ENCODE measurements at places on chromosomes 5 and 9.
A peak's percentile ranks its signal among the peaks of the same experiment; 100 is the strongest.

- DNase-seq, result no peak
Measured at GRCh38 chr5:103347716-103348423, 89.3 kb downstream of the MACIR start.

GRCh38 chr9:115717298-115717697 is 436.3 kb upstream of the PAPPA start:
- no peak for DNase-seq

- peak; percentile 8 for DNase-seq
Measured at GRCh38 chr5:36240779-36241630, 720 bp downstream of the NADK2 start.

DNA sequence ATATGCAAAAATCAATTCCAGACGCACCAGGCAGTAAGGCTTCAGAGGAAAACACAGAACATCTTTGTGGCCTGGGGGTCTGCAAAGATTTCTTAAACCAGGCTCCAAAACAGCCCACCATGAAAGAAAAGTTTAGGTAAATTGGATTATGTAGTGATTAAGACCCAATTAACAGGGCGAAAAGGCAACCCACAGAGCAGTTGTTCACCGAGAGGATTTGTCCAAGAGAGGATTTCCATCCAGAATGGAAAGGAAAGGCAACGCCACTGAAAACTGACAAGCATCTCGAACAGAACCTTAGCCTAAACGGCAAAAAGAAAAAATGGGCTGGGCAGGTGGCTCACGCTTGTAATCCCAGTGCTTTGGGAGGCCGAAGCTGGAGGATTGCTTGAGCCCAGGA is 37.4 kb downstream of the GLT6D1 start:
- no peak for DNase-seq

DNA sequence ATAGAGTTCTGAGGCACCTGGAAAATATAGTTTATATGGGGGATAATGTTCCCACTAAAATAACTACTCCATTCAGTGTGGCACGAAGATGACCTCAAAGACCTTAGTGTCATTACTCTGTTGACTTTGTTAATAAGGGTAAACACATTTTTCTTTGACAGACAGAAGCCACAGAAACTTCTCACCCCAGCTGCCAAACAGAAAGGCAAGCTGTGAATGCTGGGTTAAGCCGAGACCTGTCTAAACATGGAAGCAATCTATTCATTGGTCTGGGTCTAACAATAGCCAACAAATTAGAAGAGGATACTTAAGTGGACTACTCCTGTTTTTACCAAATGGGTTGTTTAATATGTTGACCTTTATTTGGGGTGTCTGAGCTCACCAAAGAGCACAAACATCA is 171.4 kb downstream of the TLE1 start:
- no peak for DNase-seq

DNA sequence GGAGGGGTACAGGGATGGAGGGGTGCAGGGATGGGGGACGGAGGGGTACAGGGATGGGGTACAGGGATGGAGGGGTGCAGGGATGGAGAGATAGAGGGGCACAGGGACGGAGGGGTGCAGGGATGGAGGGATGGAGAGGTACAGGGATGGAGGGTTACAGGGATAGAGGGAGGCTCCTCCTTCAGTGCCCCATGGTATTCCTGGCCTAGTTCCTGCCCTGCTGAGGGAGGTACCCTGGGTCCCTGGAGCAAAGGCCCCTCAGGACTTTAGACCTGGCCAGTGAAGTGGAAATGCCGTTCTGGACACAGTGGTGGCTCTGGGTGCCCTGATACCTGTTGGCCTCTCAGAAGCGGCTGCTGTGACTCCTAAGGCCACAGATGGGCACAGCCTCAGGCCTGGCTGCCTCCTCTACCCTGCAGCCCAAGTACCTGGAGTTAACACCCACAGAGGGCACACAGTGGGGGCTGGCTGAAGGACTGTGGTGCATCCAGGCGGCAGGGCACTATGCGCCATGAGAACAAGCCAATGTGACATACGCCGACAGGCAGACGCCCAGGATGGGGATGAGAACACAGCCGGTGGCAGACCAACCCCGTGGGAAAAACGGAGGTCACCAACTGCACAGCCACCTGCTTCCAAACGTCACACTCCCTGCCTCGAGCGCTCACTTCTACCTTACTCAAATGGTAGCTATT is 8.4 kb downstream of the PTGES2 start:
- DNase-seq, result no peak

DNA sequence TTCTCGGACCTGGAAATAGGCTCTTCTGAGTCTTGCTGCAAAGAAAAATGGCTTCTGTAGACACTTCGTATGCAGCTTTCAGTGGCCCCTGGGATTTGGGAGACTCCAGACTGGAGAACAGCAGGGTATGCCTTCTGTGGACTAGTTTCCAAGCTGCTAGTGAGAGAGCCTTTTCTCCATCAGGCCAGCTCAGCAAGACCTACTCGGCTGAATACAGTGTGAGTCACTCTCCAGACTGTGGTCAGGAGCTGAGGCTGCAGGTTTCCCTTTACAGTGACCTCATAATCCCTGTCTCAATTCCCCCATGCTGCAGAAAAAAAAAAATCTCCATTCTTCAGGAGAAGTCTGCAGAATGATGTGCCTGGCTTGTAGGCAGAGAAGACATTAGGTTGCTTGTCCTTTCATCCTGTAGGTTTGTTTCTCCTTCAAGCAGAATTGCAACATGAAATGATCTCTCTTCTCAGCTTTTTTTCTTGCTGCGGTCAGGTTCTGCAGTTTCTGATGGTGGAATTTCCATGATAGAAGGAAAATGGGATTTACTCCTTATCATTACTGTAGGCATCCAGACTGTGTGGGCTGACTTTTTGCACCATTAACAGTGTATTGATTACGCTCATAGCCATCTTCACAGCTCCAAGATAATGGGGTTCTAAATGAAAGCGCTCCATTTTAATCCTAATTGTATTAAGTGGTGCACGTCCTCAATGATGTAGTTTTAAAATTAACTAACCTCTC is 78.3 kb upstream of the TNFSF8 start:
- DNase-seq, result no peak

DNA sequence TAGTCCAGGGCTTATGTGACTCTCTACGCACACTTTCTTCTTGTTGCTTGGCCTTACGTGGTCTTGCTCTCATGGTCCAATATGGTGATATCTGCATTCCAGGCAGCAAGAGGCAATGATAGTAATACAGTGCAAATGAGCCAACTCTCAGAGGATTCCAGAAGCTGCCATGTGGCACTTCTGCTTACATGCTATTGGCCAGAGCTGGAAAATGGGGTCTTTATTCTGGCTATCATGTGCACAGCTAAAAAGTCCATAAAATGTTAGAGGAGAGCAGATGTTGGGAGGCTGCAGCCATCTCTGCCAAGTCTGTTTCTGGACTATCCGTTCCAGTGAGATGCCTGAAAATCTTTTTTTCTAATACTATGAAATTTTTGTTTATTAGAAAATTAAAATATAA is 2.9 kb upstream of the SEPTIN8 start:
- DNase-seq, result no peak

DNA sequence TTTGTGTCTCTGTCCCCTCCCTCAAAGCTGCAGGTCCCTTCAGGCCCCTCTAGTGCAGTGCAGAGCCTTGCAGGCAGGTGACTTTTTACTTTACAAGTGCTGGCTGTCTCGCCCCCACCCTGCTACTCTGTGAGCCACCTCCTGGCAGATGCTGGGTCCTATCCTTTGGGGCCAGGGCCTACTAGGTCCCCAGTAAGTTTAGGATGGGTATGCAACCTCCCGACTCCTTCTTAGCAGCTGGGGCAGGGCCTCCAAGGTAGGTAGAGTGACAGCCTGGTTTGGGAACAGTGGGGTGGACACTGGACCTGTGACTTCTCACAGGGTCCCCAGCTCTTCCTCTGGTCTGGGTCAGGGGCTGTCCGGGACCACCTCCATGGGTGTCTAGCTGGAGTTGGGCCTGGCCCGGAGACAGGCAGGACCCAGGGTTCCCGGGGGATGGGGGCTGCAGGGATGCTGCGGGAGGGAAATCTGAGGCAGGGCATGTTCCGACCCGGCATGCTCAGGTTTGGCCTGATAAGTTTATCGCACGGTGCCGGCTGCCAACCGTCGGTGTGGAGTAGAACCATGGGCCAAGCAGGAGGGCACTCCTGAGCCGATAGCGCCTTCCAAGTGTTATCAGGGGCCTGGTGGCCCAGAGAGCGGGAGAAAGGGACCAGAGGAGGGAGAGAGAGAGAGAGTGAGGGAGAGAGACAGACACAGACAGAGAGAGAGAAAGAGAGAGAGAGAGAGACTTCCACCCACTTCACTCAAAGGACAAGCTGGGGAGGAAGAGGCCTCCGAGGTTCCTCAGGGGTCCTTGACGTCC is 20.5 kb downstream of the GFI1B start:
- no peak for DNase-seq

GRCh38 chr9:136247947-136248637 is 2.5 kb upstream of the QSOX2 start:
- DNase-seq, result no peak

DNA sequence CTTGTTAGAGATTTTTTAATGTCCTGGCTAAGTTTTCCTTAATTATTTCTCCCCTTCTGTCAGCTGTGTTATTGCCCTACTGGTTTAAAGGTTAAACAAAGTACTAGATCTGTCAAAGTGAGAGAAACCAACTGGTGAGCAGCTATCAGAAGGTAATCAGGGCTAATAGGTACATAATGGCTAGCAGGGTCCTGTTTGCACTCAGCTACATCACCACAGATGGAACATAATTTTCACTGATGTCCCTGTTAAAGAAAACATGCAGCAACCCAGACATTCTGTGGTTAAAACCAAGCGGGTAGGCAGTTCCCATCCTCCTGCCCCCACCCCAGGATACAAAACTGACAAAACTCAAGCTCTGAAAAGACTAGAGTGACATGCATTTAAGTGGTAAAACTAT is 473.9 kb downstream of the NR2F1-AS1 start:
- DNase-seq, result no peak

DNA sequence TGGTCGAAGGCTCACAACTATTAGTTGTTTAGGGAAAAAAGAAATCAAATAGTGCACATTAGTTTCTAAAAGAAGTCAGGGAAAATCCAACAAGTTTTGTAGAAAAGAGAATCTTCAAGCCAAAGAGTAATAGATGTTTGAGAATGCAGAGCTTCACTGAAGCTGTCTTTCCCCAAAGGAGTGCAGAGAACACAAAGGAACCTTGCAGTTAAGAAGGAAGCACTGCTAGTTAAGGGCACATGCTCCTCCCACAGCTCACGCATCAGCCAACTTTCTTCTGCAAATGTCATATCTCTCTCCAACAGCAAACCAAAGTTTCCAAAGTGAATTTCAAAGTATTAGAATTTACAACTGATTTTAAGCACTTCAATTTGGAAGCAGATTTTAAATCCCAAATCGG is 116.4 kb upstream of the FST start:
- DNase-seq, result no peak

DNA sequence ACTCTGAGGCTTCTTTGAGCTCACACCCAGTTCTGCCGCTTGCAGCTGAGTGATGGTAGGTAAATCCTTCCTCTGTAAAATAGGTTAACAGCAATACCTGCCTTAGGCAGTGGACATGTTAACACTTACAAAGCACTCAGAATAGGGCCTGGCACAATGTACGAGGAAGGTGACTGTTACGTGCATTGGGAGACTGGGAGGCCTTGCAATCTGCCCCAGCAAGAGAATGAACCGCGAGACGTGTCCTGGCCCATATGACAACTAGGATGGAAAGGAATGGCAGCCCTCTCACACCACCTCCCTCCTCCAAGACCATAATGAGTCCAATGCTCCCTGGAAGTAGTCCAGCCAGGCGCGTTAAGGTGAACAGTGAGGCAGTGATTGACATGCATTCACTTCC is 23.1 kb upstream of the AKNA start:
- no peak for DNase-seq

GRCh38 chr5:3852161-3852916 is 256.7 kb downstream of the IRX1 start:
- DNase-seq, result no peak

- DNase-seq, result no peak
Measured at GRCh38 chr5:155915601-155916000, 411.4 kb upstream of the SGCD start.

DNA sequence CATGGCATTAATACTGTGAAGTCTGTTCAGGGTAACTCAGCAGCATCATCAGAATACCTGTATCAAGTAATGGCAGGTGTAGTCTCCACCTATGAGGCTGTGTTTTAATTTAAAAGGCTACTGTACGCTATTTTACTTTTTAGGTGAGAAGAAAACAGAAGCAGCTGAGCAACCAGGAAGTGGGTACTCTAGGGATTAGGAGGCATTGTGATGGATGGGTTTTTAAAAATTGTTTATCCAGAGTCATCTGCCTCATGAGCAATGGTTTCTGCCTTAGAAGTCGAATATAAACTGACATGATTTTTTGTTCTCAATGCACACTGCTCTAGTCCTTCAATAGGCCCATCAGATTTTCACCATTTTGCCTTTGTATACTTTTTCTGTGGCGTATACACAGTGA is 42.6 kb downstream of the PSIP1 start:
- DNase-seq, result no peak

- DNase-seq, result no peak
Measured at GRCh38 chr9:16371306-16371705, 499.2 kb downstream of the BNC2 start.

GRCh38 chr5:150164211-150164980 is 2.2 kb upstream of the CDX1 start:
- no peak for DNase-seq

GRCh38 chr5:73295447-73295846 is 122.5 kb downstream of the TMEM174 start:
- no peak for DNase-seq

DNA sequence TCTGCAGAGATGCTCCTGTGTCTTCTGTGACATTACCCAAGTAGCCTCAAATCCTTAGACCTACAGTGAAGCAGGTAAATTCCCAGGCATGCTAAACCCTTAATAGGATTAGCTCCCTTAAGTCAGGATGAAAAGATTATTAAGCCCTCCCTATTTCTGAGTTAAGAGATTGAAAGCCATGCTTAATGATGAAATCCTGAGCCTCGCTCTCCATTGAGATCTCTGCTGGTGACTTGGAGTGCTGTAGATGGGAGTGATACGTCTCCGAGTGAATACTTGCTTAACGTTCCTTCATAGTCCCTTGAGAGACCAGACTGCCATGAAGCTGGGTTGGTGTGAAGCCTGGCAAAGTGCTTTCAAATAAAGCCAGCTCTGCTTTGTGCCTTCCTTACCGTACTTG is 34.2 kb downstream of the AOPEP start:
- DNase-seq, result no peak

- DNase-seq, result no peak
Measured at GRCh38 chr9:99561961-99562565, 259.6 kb upstream of the NR4A3 start.

DNA sequence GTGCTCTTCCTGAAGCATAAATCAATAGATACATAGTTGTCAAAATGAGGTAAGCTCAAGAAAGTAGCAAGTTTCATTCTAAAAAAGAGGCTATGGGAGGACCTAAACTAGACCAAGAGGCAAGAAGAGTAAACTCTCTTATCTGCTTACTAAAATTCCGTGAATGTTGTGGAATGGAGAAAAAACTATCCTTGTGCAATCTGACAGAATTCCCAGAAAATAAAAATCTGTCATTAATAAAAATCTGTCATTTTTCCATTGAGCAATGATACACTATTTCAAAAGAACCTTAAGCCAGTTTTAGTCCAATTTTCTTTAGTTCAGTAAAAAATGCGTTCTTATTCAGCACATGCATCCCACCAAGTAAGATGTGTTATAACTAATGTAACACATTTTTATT is 15.9 kb upstream of the FANCC start:
- DNase-seq, result no peak

- no peak for DNase-seq
Measured at GRCh38 chr9:73806876-73807275, 655.2 kb downstream of the ANXA1 start.
